ENCODE measurements at places on chromosomes 12 and 14.

- no peak overlapping the region for H3K27ac ChIP-seq
- DNase-seq: no peak
- no peaks in the 10 kb centered on the region for H3K4me1 ChIP-seq
- H3K27me3 ChIP-seq: no peaks in the 10 kb centered on the region
Observed at GRCh38 chr12:83408146-83408545, 721.4 kb downstream of the TMTC2 start.

DNA sequence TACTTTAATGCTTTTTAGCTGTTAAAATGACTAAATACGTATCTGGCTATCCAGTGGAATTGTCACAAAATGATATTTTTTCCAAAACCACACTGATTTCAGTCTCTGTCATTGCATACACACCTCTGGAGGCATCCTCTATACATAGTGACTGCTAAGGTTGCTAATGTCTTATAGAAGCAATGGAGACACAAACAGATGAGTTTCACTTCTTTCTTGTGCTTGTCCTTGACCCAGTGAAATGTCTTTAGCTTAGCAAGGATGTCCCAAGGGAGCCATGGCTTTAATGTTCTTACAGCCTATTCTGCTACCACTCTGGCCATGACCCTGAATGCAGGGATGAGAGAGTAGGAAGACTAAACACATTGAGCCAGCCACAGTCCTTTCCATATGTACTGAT is 90.3 kb downstream of the TPH2 start:
- H3K27ac ChIP-seq: no peak overlapping the region
- H3K4me1 ChIP-seq: no peaks in the 10 kb centered on the region
- no peaks in the 10 kb centered on the region for H3K27me3 ChIP-seq
- no peaks in the 10 kb centered on the region for H3K36me3 ChIP-seq

DNA sequence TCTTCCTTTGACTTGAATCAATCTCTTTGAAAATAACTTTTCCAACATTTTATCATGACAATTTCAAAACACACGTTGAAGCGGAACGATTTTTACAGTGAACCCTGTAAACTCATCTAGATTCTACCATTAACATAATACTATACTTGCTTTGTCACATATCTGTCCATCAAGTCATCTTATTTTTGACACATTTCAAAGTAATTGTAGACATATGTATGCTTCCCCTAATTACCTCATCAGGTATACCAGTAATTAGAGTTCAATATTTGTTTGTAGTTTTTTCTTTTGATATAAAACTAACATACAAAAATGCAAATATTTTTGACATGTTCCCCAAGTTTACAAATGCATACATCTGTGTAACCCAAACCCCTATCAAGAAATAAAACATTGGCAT is 140.4 kb downstream of the DACT1 start:
- H3K4me3 ChIP-seq: no peak overlapping the region
- no peaks in the 10 kb centered on the region for H3K4me1 ChIP-seq
- no peak overlapping the region for H3K27ac ChIP-seq
- no peaks in the 10 kb centered on the region for H3K27me3 ChIP-seq

DNA sequence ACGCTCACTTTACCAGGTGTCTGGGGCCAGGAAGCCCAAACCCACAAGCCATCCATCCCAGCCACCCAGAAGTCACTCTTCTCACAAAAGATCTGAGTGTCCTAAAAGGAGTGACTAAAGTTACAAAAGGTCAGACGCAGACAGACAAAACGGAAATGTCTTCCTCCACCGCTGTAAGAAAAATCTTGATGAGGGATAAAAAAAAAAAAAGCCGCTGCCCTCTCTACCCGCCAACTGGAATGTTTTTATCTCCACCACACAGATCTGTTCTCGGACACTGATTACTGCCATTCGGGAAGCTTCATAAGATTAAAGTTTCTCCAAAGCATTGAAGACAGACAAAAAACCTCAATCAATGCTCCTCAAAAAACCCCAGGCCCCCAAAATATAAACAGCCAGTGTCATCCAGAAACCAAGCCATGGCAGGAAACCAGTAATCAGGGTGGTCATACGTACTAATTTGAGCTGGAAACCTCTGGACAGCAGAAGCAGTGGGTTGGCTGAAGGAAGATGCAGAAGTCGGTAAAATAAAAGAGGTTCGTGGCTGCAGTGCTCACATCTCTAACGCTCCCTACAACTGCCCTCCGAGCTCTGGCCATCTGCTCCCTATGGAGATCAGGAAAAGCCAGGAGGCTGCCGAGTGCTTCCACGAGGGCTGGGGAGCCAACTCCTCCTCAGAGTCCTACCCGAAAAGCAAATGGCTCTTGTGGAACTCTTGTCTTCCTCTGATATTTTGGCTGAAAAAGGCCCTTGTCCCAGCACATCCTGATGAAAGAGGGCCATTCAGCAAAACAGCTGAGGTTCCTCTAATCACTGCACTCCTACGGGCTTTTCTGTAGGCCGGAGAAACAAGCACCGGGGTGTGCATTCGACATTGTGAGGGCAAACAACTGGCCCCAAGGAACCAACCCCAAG is 30.3 kb downstream of the SSH1 start:
- peak overlapping the region; percentile 94 for H3K27ac ChIP-seq
- no peak for DNase-seq
- H3K4me1 ChIP-seq: peaks cover 77% of the 10 kb centered on the region
- H3K36me3 ChIP-seq: peaks cover 42% of the 10 kb centered on the region
